Activated T-cell treated with anti-CD3 and anti-CD28 coated beads for 24 hours (primary cell): ENCODE measurements at places on chromosomes 2 and 18.

GRCh38 chr2:119122663-119123062 lies 35.9 kb downstream of the C1QL2 start:
- DNase-seq, result no peak

DNA sequence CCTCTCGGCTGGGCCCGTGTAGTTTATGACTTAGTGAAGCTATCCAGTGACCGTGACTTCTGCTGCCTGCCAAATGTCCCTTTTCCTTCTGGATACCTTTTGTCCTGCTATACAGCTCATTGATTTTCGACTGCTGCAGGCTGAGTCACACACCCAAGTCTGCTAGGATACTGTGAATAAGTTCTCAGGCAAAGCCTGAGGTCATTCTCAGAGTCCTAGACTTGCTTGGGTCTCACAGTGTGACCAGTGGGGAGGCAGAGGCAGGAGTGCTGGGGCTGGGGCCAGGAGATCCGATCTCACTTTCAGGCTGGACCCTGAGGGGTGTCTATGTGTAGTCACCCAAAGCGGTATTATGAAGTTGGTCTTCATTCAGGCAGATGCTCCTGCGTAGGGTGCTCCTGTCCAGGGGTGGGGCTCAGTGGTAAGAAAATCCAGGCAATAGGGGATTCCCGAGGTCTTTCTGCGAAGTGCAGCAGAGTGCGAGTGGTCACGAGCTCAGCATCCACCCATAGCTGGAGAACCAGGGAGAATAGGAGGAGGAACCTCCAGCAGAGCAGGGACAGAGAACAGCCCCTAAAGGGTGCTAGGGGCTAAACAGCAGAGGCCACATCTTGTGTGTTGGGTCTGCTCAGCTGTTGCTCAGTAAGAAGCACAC lies 268.6 kb upstream of the NCKAP5 start:
- DNase-seq, result no peak

DNA sequence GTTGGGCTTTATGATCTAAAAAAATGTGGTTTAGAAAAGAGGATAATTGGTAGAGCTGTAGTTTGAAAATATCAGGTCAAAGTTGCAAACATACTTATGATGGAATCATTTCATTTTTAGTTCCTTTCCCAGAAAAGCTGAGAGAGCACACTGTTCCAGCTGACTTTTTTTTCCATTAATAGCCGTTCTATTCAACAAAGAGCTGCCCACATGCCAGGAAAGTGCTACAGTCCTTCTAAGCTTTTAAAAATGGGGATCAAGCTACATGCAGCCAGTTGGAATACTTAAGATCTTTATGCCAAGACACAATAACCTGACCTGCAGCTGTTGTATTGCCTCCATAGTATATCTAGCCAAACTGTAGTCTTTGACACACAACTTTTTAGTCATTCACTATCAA lies 111.5 kb downstream of the GALNT3 start:
- no peak for DNase-seq

- no peak for DNase-seq
Measured at GRCh38 chr18:63234841-63235240, 84.7 kb downstream of the BCL2 start.

DNA sequence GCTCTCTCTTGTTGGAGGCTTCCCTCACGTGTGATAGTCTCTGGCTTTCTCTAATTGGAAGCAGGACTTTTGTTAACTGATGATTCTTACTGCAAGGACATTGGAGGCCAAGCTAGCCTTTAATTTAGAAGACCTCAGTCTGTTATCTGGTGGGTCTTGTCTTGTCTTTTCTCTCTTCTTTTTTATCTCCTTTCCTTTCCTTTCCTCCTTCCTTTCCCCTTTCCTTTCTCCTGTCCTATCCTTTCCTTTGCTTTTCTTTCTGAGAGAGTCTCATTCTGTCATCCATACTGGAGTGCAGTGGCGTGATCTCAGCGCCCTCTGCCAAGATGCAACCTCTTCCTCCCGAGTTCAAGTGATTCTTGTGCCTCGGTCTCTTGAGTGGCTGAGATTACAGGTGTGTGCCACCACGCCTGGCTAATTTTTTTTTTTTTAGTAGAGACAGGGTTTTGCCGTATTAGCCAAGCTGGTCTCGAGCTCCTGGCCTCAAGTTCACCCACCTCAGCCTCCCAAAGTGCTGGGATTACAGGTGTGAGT lies 18.1 kb downstream of the CCNYL1 start:
- no peak for DNase-seq

- DNase-seq, result no peak
Measured at GRCh38 chr2:195411219-195411687, 245.8 kb upstream of the SLC39A10 start.

- no peak for DNase-seq
Measured at GRCh38 chr2:203719456-203720410, 13.3 kb downstream of the CD28 start.

GRCh38 chr2:60476206-60476954 lies 77.1 kb downstream of the BCL11A start:
- DNase-seq, result no peak

DNA sequence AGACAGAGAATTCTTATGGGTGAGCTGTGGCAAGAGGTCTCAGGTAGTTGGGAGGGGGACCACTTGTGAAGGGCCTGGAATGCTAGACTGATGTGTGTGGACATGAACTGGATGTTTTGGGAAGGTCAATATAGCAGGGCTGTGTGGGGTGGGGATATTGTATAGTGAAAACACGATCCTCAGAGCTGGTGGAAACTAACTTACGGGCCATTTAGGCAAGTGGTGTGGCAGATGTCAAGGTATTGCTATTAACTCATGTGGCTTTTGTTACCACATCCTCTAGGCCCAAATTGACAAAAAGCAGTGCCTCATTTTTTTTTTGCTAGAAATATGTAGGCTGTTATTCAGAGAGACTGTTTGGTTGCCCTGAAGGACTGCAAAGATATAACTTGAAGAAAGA lies 8.0 kb upstream of the GALNT1 start:
- DNase-seq, result no peak

- no peak for DNase-seq
Measured at GRCh38 chr2:144946263-144946662, 426.3 kb upstream of the ZEB2 start.

DNA sequence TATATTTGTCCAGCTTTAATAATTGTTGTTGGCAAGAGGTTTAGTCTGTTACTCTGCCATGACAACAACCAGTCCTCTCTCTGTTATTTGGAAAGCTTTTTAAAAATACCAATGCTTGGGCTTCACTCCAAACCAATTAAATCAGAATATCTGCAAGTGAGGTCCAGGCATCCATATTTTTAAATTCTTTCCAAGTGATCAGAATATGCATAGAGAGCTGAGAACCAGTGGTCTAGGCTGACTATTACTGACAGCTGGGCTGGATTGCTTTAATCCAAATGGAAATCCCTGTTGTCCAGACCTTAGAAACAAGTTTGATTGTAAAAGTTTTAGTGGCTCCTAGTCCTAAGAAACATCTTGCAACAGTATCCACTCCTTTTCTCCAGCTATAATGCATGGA lies 1059.7 kb upstream of the ACVR2A start:
- no peak for DNase-seq

DNA sequence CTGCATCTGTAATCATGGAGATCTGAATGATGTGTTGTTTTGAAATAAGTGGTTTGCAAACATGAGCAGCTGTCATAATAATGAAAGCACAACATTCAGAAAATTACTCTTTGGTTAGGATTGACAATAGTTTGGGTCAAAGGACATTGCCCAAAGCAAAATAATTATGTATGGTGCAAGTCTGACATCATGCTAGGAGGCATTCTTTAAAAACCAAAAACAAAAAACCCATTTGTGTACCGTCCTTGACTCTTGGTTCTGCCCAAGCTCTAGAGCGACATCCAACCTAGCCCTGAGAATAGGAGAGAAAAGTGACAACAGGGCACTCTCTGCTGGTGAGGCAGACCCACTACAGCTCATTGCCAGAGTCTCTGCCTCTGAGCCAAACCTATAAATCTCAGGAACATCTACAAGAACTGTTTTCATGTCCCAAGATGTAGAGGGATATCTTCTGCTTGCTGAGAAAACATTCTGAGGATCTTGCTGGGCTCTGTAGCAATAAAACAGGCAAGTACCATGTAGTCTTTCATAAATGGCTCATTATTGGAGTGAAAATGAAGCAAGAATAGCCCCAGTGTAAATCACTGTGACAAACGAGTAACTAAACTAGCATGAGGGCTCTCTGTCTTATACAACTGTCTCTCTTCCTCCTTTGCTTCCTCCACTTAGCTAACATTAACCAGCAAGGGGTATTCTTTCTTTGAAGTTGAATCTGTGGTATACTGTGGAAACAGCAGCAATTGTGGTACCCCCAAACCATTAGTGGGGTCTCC lies 266.8 kb upstream of the CXCR4 start:
- peak; percentile 30 for DNase-seq

DNA sequence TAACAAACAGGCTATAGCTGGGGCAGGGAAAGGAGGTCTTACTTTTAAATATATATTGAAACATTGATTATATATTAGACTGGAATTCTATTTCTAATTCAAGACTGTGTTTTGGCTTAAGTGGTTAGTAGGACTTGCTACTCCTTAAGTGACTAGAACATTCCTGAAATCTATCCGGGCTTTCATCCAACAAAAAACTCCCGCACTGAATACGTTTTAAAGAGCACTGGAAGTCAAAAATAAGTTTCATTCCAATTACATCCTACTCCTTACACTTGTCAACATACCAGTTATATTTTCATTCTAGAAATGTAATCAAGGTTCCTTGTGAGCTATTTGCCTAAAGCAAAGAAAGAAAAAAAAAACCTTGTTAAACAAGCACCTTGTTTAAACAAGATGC lies 204.6 kb downstream of the SP3 start:
- DNase-seq, result no peak

- DNase-seq, result no peak
Measured at GRCh38 chr2:113202305-113203216, 28.8 kb downstream of the PSD4 start.

DNA sequence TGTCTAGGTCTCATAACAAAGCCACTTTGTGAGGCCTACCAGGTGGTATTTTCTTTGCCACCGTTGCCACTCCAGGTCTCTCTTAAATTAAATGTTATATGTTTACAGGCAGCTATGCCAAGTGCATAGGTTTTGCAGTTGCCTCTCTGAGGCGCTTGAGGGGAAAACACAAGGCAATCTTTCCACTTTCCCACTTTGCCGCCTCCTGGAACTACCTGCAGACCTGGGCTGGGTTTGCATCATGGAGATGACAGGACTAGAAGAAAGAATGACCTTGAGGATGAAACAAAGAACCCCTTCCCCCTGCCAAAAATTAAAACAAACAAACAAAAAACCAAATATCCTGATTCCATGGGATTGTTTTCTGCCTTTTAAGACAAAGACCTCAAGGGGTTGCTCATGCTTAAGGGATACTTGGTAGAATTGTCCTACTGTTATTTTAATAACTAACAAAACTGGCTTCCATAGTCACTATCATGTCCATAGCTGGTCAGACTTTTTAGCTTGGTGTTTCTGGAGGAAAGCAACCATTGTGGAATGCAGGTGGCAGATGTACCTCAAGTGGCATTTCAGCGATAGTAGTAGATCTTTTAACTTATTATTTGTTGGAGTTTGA lies 159.9 kb downstream of the PRPF40A start:
- no peak for DNase-seq

DNA sequence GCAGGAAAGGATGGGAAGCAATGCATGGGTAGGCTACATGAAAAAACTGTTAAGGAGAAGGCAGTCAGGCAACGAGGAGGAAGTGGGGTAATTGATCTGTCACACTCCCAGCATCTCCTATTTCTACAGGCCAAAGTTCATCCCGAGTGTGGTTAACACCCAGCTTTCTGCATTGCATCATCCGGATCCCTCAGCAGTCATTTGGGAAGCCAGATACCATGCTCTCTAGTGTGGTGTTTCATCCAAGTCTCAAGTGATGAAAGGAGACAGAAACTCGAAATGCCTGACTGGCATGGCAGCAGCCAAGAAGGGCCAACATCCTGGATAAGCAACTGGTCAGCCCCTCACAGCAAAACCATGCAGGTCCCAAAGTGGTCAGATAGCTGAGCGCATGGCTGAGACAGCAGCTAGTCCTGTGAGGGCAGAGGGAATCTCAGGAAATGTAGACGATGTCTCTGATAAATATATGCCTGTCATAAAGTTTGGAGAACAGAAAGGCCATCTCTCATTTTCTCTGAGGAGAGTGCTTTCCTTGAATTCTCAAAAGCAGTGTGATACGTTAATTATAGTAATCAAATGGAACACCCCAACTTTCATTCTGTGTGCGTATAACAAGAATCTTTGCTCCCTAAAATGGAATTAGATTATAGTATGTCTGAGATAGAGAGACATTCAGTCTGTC lies 24.8 kb upstream of the HNRNPA3 start:
- no peak for DNase-seq

DNA sequence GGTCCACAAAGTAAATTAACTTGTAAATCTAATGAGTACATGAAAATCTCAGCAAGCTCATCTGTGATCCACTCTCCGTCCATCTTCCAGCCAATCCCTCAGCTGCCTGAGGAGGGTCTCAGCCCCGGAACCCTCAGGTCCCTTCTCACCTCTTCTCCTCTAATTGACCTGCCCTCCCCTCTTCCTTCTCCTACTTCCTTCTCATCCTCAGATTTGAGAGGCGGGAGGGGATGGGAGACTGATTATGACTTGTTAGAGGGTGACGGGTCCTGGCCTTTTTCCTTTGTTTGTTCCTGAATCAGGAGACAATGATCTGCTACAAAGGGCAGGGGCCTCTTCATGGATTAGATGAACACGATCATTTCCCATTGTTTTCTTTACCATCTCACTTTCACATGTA lies 80.1 kb downstream of the CYBRD1 start:
- DNase-seq, result no peak

DNA sequence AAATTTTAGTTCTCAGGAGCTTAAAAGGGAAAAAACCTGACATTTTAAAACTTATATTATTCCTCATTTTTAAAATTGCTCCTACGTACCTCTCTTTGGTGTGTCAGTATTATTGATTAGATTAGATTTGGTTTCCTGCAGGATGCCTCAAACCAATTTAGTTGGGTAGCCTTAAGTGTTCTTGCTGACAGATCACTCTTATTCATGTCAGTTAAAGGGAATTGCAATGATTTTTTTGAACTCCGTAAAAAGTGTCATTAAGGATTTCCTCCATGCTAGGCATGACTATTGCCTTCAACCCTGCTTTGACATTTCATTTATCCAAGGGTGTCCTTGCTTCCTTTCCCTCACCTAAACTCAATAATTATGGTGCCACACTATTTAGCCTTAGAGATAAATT lies 149.0 kb upstream of the CDH7 start:
- no peak for DNase-seq

DNA sequence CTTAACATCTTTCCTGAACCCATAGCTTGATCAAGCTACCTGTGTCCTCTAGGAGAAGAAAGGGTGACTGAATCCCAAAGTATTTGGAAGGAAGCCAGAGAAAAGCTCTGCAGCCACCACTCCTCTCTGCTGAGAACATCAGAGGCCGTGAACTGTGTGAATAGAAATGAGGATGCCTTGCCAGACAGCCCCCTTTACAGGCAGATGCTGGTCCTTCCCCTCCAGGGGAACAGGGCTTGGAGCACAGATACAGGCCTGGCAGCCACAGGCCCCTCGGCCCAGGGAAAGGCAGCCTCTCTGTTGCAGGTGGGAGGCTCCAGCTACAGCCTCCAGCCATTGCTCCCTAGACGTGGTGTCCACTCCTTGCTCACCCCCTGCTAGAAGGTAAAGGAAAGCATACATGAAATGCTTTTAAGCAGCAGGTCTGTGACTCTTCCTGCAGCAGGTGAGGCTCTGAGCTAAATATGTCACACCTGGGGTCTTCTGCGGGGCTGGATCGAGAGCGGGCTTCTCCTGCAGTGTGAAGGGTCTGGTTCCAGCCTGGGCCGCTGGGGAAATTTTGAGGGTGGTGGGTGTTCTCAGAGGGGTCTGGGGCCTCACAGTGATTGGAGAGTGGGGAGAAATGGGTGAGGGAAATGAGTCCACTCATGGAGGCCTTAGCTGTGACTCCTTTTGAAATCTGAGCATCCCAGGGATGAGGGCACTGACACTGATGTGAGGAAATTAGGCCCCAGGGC lies 234.0 kb downstream of the KLHL29 start:
- no peak for DNase-seq

- DNase-seq, result no peak
Measured at GRCh38 chr2:35978218-35978617, 377.4 kb upstream of the CRIM1 start.
